Neuronal stem cell (in vitro differentiated cells): ENCODE measurements at places on chromosomes 7 and 10.
A peak's percentile ranks its signal among the peaks of the same experiment; 100 is the strongest.

DNA sequence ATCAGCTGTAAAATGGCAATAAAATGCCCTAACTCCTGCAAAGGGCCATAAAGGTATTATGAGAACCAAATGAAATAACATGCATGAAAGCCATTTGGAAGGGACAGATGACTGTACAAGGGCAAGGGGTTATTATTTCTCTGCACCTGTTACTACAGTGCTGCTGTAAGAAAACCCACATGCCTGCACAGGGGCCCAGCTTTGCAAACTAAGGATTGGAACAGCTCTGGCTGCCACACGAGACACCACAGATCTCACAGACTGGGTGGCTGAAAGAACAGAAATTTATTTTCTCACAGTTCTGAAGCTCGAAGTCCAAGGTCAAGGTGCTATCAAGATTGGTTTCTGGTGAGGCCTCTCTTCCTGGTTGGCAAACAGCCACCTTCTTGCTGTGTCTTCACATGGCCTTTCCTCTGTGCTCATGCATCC, 409.0 kb upstream of the NRP1 start:
- no peak for DNase-seq

DNA sequence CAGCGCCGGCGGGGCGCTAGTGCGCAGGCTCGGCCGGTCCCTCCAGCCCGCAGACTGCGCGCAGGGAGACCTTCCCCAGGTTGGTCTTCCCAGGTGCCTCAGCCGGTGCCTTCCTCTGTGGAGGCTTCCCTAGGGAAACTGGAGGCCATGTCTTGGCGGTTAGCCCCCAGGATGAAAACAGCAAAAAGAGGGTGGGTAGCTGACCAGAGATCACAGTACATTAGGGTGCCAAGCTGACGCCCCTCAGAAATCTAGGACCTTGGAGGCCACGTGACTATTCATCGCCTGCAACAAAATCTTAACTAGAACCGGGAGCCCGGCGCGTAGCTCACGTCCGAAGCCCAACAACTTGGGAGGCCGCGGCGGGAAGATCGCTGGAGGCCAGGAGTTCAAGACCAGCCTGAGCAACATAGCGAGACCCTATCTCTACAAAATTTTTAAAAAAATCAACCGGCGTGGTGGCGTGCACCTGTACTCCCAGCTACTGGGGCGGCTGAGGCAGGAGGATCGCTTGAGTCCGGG, 327 bp upstream of the FIS1 start:
- no peak for DNase-seq

- no peak for DNase-seq
Observed at GRCh38 chr7:95427166-95427565, 7.7 kb downstream of the PON2 start.

- DNase-seq = no peak
Observed at GRCh38 chr10:125823663-125824251, 411 bp downstream of the BCCIP start.

GRCh38 chr7:101538596-101539459, 90.3 kb downstream of the MYL10 start:
- DNase-seq = peak; percentile 57

DNA sequence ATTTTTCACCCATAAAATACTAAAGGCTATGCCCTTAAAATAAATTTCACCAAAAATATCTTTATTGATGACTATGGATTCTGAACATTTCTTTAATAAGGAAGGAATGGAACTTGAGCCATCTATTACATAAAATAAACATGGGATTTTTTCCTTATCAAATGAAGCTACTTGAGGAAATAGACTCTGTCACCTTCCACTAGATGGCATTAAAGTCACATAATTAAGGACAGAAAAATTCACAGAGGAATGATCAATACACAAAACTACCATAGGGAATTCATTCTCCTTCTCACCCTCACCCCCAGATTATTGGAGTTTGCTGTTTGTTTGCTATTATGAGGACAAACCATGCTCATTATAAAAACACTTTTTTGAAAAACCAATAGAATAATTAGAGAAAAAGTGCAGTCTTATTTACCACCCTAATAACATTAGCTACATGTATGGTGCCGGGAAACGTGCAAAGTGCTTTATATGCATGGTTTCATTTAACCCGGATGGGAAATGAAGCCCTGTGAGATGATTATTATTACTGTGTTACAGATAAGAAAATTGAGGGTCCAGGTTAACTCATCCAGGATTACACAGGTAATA, 21.1 kb upstream of the FOXI2 start:
- DNase-seq = no peak

- DNase-seq = no peak
Observed at GRCh38 chr10:89744026-89744425, 42.6 kb downstream of the KIF20B start.

DNA sequence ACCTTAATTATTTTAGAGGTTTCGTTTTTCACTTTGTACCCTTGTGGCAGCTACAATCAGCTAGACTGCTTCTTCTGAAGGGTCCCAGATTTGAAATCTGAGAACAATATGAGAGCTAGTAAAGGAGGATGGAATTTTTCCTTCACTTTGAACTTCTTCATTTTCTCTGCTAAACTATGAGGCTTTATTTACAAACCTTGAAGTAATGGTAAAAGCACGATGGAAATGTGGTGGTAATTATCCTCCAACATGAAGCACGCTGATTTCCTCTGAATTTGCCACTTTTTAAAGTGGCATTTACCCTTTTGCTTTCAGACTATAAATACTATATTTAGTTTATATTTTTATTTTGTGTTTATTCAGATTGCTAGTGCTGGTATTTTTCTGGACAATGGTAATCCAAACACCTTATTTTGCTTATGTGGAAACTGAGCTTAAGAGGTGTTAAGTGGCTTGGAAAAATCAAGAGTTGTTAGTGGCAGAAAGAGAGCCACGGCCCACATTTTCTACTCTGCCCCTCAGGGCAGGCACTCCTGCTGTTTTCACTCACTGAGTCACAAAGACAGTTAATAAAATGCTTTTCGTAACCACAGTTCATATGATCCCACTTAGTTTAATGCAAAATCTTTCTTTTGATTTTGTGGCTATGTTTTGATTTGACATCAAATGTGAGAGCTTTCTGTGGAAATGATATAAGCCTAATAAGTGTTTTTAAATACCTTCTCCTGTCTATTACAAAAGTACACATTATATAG, 2.7 kb downstream of the SSMEM1 start:
- no peak for DNase-seq

GRCh38 chr7:131161103-131161502, 166.6 kb upstream of the MKLN1 start:
- DNase-seq = no peak

DNA sequence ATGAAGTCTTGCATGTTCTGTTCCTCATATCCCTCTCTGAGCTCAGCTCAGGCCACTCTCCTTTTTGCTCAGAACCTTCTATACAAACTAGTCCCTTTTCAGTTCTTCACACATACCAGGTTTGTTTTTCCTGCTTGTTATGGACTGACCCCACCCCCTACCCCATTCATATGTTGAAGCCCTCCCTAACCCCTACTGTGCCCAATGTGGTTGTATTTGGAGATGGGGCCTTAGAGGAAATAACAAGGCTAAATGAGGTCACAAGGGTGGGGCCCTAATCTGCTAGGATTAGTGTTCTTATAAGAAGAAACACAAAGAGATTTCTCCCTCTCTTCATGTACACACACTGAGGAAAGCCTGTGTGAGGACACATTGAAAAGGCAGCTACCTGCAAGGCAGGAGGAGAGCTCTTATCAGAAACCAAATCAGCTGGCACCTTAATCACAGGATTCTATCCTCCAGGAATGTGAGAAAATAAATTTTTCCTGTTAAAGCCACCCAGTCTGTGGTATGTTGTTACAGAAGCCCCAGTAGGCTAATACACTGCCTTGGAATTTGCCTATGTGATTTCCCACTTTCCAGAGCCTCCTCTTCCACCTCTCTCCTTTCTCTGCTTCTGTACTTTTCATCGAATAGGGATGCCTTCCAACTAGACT, 67.3 kb upstream of the DNAJB12 start:
- no peak for DNase-seq

DNA sequence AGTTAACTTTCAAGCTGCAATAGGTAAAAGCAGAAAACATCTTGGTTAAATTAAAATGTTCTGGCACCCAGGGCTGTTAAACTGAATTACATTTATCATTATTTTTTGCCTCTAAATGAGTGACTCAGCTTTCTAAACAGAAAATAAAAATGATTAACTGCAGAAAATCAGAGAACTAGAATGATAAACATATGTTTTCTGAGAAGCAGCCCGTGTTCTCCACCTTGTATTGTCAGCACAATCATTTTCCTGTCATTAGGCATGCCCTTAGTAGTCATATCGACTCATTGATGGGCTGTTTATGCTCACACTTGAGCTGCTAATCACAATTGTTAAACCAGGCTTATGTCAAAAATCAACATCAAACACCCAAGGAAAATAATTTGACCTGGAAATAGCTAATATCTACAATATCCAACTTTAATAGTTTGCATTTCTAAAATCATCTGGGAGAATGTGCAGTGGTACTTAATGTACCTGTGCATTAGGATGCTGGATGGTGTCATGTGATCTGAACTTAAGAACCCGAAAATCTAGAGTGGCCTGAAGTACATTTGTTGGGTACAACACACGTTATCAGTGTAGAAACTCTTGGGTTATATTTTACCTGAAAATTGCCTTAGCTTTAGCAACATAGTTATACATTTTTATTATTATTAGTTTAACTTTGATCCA, 2.3 kb downstream of the MDFIC start:
- DNase-seq = no peak

DNA sequence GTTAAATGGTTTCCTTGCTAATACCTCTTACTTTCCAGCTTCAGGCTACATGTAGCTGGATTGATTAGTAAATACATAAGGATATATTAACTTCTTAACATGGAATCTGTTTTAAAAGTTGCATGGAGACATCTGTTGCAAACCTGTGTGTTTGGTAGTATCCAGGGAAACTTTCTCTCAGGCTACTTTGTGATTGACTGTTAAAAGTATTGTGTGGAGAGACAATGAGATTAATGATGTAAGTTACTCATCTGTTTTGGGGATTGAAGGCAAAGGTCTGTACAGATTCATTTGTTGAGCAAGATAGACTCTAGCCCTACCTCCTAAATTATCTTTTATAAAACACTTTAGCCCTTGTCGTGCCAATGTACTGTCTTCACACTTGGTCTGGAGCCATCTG, 6.6 kb downstream of the CREB5 start:
- DNase-seq = no peak

- DNase-seq = no peak
Observed at GRCh38 chr10:81403451-81403850, 471.5 kb upstream of the NRG3 start.

- DNase-seq = no peak
Observed at GRCh38 chr7:119720541-119720940, 552.4 kb upstream of the KCND2 start.

GRCh38 chr7:2896131-2896530, 52.0 kb upstream of the GNA12 start:
- no peak for DNase-seq

DNA sequence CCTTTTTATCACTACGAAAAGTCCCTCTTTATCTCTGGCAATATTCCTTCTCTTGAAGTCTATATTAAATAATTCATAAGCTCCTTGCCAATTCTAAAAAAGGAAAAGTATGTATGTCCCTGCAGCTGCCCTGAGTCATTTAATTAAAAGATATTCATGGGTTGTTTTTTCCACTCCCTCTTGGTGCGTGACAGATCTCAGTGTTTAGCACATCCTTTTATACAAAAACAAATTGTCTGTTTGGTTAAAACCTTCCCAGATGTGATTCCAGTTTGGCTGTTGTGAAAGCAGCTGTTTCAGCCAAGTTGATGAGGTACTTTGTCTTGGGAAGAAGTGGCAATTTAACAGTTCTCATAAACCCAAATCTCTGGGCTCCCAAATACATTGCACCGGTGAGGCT, 33.8 kb upstream of the PRLHR start:
- no peak for DNase-seq

DNA sequence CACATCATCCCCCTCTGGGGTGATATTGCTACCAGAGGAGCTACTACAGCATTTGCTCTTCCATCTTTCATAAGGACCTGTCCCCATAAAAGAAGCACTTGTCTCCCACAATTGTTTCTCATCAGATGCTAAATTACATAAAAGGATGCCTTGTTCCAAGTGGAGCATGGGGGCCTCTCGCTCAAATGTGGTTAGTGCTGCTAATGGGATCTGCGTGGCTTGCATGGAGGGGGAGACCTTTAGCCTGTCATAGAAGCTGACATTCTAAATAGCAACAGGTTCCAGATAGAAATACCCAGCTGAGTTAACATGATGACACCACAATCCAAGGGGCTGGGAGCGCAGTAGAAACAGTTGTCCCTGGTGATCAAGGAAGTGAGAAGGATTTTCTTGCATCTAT, 257.9 kb downstream of the SFMBT2 start:
- DNase-seq = no peak

- DNase-seq = no peak
Observed at GRCh38 chr10:62978482-62978881, 154.6 kb upstream of the NRBF2 start.

GRCh38 chr10:14244147-14244546, 86.6 kb downstream of the FRMD4A start:
- no peak for DNase-seq

DNA sequence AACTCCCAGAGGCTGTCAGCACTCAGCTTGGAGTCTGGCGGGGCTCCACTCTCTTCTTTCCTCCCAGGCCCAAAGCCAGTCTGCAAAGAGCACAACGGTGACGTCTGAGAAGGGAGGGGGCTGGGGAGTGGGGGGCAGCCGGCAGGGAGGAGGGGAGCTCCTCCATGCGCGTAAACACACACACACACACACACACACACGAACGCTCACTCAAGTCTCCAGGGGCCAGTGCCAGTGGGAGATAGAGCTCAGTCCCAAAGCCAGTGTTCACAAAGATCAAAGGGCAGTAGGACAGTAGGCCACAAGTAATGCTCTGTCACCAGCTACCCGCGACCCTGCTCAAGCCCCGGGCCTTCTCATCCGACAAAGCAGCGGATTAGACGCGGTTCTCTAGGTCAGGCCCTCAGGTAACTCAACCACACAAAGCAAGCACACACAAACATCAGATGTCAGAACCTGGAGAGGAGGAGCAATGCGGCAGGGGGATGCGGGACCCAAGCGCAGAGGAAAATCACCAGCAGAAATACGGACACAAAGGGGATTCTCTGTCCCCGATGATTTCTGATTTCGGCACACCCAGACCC, 19.9 kb downstream of the TCAF1 start:
- DNase-seq = peak; percentile 79

- DNase-seq = peak; percentile 94
Observed at GRCh38 chr7:43869006-43869866, at the start of gene MRPS24. MRPS24 (minus strand) TSS chr7:43869517; CDS start chr7:43869495, 22 bp downstream.

DNA sequence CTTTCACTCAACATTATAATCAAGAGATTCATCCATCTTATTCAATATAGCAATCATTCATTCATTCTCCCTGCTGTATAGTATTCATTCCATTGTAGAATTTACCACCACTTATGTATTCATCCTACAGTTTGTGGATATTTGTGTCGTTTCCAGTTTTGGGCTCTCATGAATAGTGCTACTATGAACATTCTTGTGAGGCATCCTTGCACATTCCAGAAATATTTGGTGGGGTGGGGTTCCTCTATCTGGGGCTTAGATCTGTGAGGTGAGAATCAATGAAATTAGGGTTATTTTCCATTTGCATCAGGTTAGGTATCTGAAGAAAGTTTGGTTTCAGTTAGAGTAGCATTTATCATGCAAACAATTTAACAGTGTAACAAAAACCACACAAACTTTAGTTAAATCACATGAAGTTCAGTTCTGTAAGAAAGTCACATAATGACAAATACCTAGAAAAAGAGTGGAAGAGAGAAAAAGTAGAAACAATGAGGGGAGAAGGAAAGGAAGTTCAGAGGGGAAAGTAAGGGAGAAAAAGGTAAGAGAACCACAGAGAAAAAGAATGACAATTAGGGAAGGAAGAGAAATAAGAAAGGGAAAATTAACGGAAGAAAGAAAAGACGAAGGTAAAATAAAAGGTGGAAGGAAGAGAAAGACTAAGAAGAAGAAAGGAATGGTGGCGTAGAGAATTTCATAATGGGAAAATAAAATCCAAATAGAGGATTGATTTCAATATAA, 25.3 kb upstream of the CBLL1 start:
- no peak for DNase-seq
